ENCODE measurements at places on chromosomes 6 and 20. TPM values are rescaled to one million over a fixed set of nuclear protein-coding genes. Genes with fewer than 3 reads are reported as not detected.

- DNase-seq, result peak; percentile 82
Measured at GRCh38 chr20:44733341-44734069, 12.2 kb upstream of the KCNK15 start.

Gene DEFB116
- total RNA-seq, result not detected

- DNase-seq, result no peak
Measured at GRCh38 chr6:35400901-35401311, 51.2 kb upstream of the FANCE start.

Gene FKBP1A
- total RNA-seq, result 39.3 TPM

- peak; percentile 53 for DNase-seq
Measured at GRCh38 chr20:61120595-61121515, 131.2 kb upstream of the CDH4 start.

Gene BTNL2
- not detected for total RNA-seq

DNA sequence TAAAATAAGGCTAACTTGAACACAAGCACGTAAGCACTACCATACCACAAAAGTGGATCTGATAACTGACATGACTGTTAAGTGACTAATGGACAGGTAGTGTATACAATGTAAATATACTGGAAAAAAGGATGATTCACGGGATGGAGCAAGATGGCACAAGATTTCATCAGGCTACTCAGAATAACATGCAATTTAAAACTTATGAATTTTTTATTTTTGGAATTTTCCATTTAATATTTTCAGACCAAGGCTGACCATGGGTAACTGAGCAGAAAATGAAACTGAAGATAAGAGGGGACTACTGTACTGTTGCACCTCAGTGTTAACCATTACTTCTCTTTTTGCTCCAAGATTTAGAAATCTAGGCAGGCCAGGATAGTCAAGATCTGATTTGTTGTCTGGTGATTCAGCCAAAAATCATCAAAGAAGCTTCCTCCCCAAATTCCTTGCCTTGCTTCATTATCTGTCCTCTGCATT, 45.4 kb downstream of the TPBG start:
- peak; percentile 86 for DNase-seq

GRCh38 chr6:22716721-22717120, 147.4 kb downstream of the HDGFL1 start:
- no peak for DNase-seq
